Esophagus squamous epithelium (tissue), 5 donors: ENCODE measurements at places on chromosomes 7 and 10. TPM values are rescaled to one million over a fixed set of nuclear protein-coding genes. Genes with fewer than 3 reads are reported as not detected.

GRCh38 chr10:8104005-8104404, 49.5 kb downstream of the GATA3 start:
- no peak overlapping the region for H3K27ac ChIP-seq
- H3K4me1 ChIP-seq = no peaks in the 10 kb centered on the region
- H3K27me3 ChIP-seq = no peaks in the 10 kb centered on the region
- DNase-seq = no peak
- no peak overlapping the region for H3K4me3 ChIP-seq

GRCh38 chr10:22252224-22252800, 34.5 kb upstream of the EBLN1 start:
- no peaks in the 10 kb centered on the region for H3K36me3 ChIP-seq
- no peak for DNase-seq
- H3K27ac ChIP-seq = peak overlapping the region; percentile 96
- peak overlapping the region; percentile 94 for H3K4me3 ChIP-seq
- no peaks in the 10 kb centered on the region for H3K27me3 ChIP-seq

GRCh38 chr7:132075515-132075914, 500.8 kb downstream of the PLXNA4 start:
- peaks cover 18% of the 10 kb centered on the region for H3K4me1 ChIP-seq
- H3K27me3 ChIP-seq = no peaks in the 10 kb centered on the region
- H3K27ac ChIP-seq = no peak overlapping the region
- H3K4me3 ChIP-seq = no peak overlapping the region
- no peaks in the 10 kb centered on the region for H3K36me3 ChIP-seq
- DNase-seq = no peak

- peak overlapping the region; percentile 79 for H3K27ac ChIP-seq
- DNase-seq = no peak
- peaks cover 30% of the 10 kb centered on the region for H3K36me3 ChIP-seq
- no peaks in the 10 kb centered on the region for H3K4me1 ChIP-seq
- no peak overlapping the region for H3K4me3 ChIP-seq
These were observed 36.2 kb upstream of the NCAPG2 start for GRCh38 chr7:158740657-158741293.

Gene C10orf90
- total RNA-seq = 0.26 TPM

DNA sequence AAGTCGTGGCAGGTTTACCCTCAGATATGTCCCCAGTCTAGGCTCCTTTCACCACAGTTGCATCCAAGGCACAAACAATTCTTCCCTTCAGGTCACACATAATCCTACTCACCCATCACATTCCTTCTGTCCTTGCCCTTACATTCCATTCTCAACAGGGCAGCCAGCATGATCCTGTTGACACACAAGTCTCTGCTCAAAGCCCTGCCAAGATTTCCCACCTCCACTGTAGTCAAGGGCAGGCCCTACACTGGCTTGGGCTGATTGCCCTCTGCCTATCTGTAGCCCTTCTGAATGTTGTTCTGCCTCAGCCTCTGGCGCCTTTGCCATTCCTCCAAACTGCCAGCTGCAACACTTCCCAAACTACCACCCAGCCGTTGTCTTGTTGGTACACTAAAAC, 187.9 kb upstream of the AKR1E2 start:
- no peaks in the 10 kb centered on the region for H3K36me3 ChIP-seq
- DNase-seq = no peak
- no peak overlapping the region for H3K27ac ChIP-seq
- H3K27me3 ChIP-seq = no peaks in the 10 kb centered on the region
- H3K4me3 ChIP-seq = no peak overlapping the region
